Karpas-422 (cell line): ENCODE measurements at places on chromosomes 12 and 14. TPM values are rescaled to one million over a fixed set of nuclear protein-coding genes. Genes with fewer than 3 reads are reported as not detected.

DNA sequence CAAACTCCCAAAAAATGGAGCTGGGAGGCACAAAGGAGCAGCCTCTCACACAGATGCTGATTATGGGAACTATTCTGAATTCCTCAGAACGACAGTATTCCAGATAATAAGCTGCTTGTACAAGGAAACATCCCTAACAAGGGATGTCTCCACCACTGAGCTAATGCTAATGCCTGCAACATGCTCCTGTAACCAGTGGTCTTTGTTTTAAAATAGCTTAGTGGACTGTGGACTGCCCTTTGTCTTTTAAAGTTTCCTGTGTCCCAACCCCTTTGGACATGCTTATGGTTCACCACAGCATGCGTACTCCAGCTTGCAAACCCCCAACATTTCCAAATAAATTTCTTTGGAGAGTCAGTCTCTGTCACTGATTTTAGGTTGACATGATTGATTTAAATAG is 16.4 kb upstream of the PITPNM2 start:
- DNase-seq: no peak

DNA sequence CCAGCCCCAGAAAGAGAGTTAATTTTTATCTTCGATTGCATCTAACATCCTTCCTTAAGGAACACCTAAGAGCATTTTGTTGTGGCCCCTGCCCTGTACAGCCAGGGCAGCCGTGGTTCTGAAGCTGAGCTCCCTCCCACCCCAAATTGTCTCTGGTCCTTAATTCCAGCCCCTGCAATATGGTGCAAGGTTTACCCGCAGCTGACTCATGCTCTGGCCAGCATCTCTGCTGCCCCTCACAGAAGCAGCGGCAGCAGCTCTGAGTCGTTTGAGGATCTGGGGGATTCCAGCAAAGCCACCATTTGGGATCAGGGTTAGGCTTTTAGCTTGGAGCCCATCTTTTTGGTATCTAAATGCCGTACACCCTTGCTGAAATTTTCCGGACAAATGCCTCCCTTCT is 3.3 kb downstream of the DLK1 start:
- DNase-seq: no peak

TAS2R9 gene
- 0.19 TPM in 1 of 2 replicates, not detected in the other for total RNA-seq

RASAL1 gene
- total RNA-seq: 3.3 and 3.4 TPM in 2 replicates

GRCh38 chr14:53491884-53492277 is 338.8 kb upstream of the DDHD1 start:
- no peak for DNase-seq

DNA sequence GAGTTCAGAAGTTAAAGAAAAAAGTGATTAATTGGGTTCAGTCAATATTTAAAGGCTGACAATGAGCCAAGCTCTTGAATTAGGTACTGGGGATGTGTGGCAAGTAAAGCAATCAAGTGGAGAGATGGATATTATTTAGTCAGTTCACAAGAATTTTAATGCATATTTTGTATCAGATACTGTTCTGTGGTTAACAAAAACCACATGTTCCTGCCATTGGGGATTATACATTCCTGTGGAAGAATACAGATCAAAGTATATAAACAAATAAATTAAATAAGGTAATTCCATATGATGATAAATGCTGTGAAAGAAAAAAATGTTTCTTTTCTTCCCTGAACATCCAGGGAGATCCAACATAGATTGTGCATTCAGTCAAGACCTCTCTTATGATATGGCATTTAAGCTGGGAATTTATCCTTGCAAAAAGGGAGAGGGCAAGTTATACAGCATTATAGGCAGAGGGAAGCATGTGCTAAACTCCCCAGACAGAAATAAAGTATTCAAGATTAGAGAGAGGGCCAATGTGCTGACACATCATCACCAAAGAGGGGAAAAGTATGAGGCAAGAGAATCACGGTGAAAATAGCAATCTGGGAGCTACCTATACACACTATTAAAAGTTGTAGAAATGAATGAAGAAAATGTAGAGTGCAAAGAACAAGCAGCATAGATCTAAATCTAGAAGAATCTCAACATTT is 17.6 kb upstream of the A2M start:
- DNase-seq: no peak

GRCh38 chr12:24605466-24605865 is 343.4 kb downstream of the BCAT1 start:
- DNase-seq: no peak

DNA sequence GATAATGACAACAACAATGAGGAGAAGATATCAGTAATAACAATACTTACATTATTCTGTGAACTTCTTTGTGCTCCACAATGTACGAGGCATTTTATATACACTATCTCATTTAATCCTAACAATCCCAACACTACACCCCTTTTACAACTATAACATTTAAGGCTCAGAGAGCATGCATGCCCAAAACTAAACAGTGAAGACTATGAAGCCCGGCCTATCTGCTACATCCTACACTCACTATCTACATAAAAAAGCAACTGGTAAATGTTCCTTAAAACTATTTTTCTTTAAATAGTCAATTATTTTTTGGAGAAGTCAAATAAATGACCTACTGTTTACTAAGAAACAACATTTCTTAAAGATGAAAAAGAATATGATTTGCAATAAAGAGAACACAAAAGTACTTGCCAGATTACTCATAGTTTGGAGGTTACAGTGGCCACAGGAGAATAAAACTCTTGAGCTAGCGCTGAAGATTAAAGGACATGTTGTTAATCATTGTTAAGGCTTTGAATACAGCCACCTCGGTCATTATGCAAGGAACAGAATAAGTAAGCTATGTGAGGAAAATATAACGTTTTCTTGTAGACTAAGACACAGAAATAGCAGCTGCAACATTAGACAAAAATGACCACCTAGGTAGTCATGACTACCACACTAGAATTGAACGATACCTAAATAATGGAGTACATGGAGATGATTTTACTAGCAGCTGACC is 56.7 kb downstream of the EPS8 start:
- no peak for DNase-seq

- DNase-seq: no peak
Measured at GRCh38 chr12:79925492-79925891, 9.4 kb downstream of the PPP1R12A start.

CACNA2D4 gene
- total RNA-seq: 0.22 and 0.37 TPM in 2 replicates

DNA sequence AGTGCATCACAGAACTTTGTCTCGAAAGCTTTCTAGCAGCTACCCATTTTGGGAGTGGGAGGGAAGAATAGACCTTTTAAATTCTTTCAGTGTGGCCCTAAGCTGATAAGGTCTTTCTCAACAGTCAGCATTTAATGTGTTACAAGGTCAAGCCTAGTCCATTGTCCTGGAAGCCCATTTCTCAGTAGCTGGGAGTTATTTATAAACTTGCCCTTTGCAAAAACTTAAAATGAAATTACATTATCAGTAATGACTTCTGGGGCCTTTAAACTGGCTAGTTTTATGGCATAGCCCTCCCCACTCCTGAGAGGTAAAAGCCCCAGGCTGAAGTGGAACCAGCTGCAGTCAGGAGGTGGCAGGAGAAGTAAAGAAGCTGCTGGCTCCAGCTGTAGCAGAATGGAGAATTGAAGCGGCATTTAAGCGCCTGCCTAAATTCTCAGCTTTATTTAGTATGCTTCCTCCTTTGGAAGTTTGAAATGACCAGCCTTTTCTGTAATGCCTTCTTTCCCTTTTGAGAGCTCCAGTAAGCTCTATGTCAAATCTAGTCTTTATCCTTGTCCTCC is 12.4 kb downstream of the COPZ1 start:
- DNase-seq: no peak
